ENCODE measurements at places on chromosomes 1 and 21.

DNA sequence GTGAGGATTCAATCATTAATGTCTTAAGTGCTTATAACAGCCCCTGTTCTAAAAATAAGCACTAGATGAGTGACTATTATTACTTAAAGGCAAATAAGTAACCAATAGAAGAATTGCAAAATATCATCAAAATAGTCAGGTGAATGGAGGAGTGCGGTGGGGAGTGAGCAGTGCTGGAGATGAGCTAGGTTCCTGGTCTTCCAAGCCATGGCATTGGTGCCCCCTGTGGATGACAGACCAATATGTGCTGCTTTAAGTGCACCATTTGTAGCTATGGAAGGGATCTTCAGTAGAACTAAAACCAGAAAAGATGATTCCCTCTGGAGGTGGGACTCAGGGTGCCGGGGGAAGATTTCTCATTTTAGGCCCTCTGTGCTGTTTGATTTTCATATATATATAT lies 46.1 kb upstream of the SLC30A1 start:
- no peak for DNase-seq

DNA sequence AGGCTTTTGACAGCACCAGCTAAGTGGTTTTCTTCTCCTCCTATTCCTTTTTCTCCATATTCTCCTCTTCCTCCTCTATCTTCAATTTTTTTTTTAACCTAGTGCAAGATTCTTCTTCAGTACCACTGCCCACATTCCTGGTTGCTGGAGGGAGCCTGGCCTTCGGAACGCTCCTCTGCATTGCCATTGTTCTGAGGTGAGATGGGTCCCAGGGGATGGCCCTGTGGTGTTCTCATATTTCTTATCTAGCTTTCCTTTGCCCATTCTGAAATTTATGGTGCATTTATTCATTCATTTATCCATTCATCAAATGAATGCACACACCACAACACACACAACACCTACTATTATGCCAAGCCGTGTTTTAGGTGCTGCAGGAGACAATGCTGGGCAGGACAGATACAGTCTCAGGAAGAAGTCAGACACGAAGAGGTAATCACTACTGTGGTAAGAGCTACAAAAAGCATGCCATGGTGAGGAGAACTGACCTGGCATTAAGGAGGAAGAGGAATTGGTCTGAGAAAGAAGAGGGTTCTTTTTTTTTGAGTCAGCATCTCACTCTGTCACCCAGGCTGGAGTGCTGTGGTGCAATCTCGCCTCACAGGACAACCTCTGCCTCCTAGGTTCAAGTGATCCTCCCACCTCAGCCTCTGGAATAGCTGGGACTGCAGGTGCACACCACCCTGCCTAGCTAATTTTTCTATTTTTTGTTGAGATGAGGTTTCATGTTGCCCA lies 47.5 kb upstream of the TDRD10 start:
- DNase-seq, result no peak

GRCh38 chr1:54271341-54271740 lies 71.4 kb downstream of the MRPL37 start:
- DNase-seq, result no peak

GRCh38 chr1:74729741-74730478 lies 2.9 kb downstream of the CRYZ start:
- DNase-seq, result no peak

DNA sequence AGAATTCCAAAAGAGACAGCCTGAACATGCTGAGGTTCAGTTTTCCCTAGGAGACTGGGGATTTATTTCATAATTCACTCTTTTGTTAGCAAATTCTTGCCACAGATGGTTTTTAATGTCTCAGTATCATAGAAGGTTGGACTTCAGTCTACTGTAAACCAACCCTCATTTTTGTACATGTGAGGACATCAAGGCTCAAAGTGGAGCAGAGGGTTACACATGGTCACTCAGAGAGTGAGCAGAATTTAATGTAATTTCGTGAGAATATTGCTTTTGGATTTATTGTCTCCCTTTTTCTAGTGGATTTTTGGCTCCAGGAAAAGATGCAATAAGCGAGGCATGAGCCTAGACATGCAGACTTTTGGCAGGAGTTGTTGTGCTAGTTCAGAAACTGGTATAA lies 210.8 kb upstream of the JUN start:
- DNase-seq, result no peak

GRCh38 chr1:93919780-93920179 lies 10.6 kb upstream of the GCLM start:
- DNase-seq, result no peak

DNA sequence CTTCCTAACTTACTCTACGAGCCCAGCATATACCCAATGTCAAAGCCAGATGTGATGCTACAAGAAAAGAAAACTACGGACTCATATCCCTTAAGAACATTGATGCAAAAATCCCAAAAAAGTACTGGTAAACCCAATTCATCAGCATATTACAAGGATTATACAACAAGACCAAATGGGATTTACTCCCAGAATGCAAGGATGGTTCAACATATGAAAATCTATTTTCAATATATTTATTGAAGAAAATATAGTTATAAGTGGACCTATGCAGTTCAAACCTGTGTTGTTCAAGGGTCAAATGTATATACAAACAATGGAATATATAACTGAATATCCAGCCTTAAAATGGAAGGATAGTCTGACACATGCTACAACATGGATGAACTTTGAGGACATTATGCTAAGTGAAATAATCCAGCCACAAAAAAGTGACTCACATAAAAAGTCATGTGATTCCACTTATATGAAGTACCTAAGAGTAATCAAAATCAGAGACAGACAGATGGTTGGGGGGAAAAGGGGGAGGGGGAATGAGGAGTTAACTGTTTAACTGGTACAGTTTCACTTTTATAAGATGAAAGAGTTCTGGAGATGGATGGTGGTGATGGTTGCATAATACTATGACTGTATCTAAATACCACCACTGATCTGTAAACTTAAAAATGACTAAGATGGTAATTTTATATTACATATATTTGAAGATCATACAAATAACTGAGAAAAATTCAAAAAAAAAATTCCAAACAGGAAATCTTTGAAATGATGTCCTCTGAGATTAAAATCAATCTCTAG lies 3.7 kb upstream of the KLF18 start:
- DNase-seq, result no peak

- no peak for DNase-seq
Measured at GRCh38 chr1:197127246-197127912, 19.1 kb downstream of the ASPM start.

DNA sequence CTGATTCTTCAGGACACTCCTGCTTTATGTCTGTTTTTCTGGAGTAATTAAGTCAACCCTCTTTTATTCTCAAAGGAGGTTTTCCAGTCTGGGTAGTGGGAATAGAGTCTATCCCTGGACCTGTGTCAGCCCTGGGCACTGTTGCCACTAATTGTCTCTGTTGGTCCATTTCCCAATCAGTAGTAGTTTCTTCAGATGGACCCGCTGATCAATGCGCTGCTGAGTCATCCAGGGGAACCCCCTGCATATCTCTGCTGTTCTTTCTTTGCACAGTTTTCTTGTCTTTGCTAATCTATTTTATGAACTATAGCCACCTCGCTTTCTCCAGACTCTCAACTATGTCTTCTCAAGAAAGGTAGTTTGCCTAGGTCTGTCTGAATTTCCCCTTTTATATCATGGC lies 82.5 kb downstream of the TNNI3K start:
- DNase-seq, result no peak

- DNase-seq, result no peak
Measured at GRCh38 chr1:55803429-55803828, 588.3 kb upstream of the USP24 start.

DNA sequence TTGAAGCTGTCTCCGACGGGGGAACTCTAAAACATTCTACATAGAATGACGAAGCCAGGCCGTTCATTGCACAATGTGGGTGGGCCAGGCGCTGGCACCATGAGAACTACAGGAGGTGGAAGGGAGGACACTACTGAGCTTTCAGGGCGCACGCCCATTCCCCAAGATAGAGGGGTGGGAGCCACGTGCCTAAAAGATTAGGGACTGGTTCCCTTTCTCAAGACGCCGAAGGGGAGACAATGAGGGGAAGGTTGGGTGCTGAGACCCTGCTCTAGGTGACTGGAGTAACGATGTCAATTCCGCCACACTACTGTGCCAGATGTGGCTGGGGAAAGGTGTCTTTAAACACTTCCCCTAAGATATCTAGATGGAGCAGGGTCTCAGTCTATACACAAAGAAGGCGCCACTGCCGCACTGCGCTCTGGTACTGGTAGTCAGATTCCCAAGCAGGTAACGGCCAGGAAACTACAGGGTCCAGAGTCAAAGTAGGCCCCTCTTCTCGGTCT lies 782 bp downstream of the CSDE1 start:
- DNase-seq, result no peak

DNA sequence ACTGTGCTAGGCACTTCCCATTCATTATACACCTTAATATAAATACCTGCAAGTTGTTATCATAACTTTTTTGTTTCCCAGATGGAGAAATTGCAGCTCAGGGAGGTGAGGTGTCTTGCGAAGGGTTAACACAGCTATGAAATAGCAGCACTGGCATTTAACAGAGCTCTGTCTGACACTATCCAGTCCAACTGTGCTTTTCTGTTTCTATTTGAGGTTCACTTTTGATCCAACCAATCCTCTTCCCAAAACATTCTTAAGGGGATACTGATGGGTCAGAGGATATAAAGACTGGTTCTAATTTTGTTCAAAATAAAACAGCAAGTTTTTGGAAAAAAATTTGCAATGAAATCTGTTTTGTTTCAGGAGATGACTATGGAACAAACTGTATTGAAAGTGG lies 46.5 kb upstream of the C8B start:
- DNase-seq, result no peak

DNA sequence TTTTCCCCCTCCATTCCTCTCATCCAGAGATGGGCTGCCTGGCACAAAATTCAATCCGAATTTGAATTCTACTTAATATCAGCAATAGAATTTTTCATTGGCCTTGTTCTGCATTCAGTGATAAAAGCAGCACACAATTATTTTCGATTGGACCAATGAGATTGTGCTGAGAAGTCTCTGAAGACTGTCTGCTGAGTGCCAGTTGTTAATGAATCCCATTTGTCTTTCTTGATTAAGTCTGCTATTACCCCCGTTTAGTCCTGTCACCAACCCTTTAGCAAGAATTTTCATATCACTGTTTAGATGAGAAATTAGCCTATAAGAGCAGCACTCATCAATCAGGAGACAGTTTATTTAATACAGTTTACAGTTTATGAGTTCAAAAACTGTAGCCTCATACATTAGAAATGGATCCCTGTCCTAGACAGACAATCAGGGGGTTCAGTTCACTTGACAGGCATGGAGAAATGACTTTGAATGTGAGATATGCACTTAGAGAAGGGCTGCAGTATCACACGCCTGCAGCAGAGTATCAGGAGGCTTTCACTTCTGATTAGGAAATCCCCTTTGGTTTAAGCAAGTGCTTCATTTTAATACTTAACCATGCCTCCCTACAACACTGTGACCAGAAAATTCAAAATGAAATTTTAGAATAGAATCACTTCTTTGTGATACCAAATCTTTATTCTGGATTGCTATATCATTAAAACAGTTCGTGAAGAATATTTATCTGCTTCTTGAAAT lies 304.7 kb upstream of the PTBP2 start:
- DNase-seq, result no peak

DNA sequence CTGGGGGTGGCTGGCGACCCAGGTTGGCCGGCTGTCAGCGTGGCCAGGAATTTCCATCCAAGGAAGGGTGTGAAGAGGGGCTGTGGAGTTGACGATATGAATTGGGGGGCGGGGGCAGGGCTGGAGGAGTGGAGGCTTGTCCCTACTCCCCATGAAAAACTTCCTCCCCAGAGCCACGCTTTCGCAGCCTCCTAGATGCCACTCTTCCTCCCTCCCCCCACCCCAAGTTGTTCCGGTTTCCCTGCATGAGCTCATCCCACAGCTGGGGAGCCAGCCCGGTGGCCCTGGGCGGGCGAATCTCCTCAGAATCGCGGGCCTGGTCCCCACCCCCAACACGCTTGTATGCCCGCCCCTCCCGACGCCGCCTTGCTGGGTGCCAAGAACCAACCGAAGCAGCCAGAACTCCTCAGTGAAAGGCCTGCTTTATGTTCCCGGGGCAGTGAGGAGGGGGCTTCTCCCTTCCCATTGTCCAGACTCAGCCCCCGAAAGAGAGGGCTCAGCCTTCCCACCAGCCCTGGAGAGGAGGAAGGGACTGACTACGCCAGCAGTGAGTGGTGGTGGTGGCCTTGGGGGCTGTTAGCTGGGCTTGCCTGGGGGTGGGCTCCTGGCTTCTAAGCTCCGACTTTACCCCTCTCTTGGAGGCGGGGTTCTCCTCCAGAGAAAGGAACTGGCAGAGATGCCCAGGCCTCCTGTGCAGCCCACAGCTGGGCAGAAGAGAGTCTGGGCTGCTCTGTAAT lies 1.8 kb upstream of the CSMD2 start:
- peak; percentile 86 for DNase-seq

- DNase-seq, result no peak
Measured at GRCh38 chr1:41640756-41641474, 156.4 kb upstream of the EDN2 start.

GRCh38 chr1:234871039-234871709 lies 257.5 kb downstream of the TOMM20 start:
- no peak for DNase-seq

GRCh38 chr1:222021129-222021528 lies 279.2 kb upstream of the DUSP10 start:
- DNase-seq, result no peak

GRCh38 chr1:154546264-154547063 lies 12.0 kb downstream of the UBE2Q1 start:
- DNase-seq, result peak; percentile 8

DNA sequence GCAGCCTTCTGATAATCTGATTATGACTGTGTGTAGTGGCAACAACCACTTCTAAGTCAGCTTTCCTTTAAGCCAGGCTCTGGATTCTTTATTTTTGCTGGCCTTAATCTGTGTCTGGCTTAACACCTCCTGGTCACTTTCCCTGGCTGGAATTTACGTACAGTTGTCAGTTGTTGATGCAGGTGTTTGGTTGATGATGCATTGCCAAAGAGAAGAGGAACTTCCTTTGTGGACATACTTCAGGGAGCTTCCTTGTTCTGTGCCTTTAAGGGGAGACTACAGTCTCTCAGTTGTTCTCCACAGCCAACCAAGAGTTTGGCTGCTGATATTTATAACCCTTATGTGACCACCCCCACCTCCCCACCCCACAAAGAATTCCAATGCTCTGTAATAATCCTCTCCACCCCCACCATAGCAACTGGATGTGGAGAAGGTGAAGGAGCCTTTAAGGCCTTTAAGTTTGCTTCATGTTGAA lies 96.0 kb upstream of the BMP8A start:
- no peak for DNase-seq

DNA sequence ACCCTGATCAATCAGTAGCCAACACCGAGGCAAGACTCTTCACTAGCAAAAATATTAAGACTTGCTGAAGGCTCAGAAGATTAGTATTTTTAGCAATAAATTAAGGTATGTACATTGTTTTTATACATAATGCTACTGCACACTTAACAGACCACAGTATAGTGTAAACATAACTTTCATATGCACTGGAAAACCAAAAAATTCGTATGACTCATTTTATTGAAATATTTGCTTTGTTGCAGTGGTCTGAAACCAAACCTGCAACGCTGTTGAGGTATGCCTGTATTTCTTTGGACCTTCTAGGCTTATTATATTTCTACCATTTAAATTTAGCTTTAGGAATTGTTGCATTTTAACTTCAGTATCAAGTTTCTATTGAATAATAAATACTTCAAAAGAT lies 65.8 kb upstream of the BCL9 start:
- no peak for DNase-seq

All from hippocampal formation (tissue), 2 donors.